H1 (cell line): ENCODE measurements at places on chromosomes 16 and 17. TPM values are rescaled to one million over a fixed set of nuclear protein-coding genes. Genes with fewer than 3 reads are reported as not detected.

The CCL16 gene
- not detected in 2 replicates for polyA plus RNA-seq

The NPIPB6 gene
- polyA plus RNA-seq, result 0.69 and 0.83 TPM in 2 replicates

The CDK5R1 gene
- 2.7 and 4.3 TPM in 2 replicates for polyA plus RNA-seq

The PPY gene
- 0.26 TPM in 1 of 2 replicates, not detected in the other for polyA plus RNA-seq

The CYGB gene
- polyA plus RNA-seq, result 2.7 and 3.3 TPM in 2 replicates
